ENCODE measurements at places on chromosomes 2 and 18.

DNA sequence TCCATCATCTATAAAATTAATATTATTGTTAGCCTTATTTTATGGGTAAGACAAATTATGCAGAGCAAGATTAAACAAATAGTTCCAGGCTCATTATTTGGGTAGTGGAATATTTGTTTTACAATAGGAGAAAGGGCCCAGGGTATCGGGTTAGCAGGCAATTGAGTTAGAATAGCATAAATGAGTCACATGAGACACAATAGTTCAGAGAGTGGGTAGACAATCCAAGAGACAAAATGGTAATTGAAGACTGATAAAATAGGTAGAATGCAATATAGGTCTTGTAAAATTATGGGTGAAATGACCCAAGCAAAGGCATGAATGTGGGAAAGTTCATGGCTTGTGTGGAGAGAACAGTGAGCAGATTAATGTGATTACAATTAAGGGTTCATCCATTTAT lies 790.9 kb upstream of the GCFC2 start:
- DNase-seq, result no peak

DNA sequence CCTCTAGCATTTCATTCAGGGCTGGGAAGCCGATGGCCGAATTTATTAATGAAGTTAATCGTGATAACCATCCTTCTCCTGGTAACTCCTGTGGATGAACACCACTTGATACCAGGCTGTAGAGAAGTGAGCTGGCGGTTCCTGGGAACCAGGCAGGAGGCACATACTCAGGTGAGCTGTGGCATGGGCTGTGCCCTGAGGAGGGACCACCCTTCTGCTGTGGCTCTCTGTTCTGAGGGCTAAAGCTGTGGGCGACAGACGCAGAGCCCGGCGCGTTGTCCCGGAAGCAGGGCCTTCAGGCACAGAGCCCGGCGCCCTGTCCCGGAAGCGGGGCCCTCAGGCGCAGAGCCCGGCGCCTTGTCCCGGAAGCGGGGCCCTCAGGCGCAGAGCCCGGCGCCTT lies 462.3 kb upstream of the SALL3 start:
- DNase-seq, result no peak

GRCh38 chr18:40006634-40007033 lies 1948.4 kb upstream of the PIK3C3 start:
- no peak for DNase-seq

GRCh38 chr2:147660680-147661079 lies 184.1 kb upstream of the ACVR2A start:
- no peak for DNase-seq

DNA sequence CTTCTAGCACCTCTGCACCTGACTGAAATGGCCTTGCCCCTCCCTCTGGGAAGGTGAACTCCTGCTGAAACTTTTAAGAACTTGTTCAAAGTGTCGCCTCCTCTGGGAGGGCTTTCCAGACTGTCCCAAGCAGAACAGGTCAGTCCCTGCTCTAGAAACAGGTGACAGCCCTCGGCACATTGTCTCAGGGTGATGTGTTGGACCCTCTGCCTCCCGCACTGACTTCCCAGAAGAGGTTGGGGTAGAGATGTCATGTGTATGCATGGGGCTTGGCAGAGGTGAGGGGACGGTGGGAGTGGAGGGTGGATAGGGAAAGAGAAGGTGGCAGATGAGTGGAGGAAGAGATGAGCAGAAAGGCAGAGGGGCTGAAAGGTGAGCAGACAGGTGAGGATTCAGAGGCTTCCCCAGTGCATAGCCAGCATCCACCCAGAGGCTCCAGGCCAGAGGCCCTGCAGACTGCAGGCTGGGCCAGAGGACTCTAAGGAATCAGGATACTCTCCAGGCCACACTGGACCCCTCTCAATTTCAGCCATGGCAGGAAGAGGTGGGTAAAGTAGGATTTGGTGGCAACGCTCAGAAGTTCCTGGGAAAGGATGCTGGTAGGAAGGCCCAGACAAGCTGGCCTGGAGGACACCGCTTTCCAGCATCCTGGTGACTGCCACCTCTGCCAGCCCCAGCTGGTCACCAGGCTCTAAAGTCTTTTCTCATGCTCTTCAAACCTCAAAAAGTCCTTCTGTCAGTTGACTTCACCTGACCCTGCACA lies 24.8 kb upstream of the TNS1 start:
- DNase-seq, result no peak

DNA sequence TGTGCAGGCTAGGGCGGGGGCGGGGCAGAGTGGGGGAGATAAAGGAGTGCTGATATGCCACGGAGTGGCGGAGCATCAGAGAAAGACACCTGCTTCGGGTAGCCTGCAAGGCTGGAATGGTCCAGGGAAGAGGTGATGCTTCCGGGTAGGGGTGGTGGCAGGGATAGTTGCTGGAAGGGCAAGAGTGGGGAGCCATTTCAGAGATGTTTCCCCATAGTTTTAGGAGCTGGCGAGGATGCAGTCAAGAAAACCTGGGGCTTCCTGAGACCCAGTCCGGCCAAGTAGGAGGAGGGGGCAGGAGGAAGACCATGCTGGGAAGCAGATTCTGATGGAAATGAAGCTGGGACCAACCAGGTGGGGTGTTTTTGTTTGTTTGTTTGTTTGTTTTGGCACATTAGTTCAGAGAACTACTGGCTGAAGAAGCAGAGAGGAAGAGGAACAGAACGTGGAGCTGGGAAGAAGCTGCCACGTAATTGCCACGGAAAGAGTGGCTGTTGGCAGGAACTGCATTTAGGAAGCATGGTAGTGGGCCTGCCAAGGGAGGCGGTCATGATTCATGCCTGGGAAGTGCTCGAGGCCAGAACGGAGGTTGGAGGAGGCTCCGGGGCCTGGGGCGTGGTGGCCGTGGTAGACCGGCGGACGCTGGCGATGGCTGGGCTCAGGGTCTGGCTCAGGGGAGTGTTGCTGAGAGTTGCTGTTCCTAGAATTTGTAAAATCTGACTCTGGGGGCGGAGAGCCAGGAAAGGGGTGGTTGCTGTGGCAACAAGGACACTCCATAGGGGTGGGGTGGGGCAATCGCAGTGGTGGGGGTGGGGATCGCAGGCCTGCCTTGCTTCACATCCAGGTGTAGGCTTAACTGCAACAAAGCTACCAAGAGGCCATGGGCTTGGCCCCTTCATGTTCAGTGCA lies 8.6 kb upstream of the INPP5D start:
- no peak for DNase-seq

DNA sequence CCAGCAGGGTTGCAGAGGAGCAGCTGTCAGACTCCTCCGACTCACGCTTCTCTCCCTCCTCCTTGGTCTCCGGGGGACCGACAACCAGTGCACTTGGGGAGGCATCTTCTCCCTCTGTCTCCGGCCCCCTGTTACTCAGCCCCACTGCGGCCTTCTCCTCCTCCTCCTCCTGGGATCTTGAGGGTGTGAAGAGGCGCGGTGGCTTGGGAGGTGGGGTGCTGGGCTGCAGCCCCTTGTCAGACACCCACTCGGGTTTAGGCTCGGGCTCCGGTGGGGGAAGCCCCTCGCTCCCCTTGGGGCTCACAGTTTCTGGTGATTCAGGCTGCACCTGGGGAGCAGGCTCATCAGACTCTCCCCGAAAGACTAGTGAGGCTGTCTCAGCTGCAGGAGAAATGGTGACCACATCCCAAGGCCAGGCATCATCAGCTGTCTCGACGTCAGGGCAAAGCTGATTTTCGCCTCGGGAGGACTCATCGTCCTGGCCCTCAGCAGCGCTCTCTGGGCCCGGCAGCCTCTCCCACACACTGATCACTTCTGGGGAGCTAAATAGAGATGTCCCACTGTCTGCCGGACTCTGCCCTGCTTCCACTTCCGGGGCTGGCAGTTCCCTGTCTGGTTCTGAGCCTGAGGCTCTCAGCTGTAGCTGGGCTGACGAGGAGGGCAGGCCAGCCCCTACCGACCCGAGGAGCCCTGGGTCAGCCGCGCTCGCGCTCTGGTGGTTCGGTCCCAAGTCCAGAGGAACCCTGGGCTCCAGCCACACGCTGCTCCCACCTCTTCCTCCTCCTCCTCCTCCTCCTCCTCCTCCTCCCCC lies 9.0 kb upstream of the SFXN5 start:
- no peak for DNase-seq

DNA sequence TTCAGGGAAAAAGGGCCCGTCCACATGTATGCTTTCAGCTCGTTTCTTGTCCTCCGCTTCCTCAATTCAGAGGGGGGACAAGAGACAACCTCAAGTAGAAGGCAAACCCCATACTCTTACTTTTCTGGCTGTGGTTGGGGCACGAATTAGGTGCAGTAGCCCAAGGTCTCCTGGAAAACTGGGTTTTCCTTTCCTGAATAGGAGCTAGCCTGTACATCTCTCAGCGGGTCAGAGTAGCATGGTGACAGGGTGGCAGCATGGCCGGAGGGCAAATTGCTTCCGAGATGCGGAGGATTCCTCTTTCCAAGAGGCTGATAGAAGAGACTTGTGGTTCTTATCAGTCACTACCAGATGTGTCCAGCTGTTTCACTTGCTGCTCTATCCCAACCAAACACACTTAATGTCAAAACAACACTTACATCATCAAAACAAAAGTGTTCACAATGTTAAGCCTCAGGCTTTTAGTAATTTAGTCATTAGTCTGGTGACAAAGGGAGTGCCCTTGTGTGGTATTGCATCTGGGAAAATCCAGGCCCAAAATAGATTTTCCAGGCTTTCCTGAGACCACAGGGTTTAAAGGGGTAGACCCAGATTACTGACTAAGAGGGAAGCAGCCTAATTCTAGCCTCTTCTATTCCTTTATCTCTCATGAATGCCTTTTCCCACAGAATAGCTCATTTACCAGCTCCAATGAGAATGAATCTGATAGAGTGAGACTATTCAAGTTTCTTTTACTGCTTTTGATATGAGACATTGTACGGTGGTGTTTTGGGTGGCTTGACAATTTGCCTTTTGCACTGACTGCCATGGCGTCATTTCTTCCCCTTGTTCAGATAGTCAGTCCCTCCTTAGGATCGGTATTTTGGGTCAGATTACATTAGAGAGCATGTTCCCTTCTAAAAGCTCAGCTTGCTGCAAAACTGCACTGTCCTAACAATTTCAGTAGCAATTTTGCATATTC lies 162.0 kb downstream of the LTBP1 start:
- DNase-seq, result no peak

DNA sequence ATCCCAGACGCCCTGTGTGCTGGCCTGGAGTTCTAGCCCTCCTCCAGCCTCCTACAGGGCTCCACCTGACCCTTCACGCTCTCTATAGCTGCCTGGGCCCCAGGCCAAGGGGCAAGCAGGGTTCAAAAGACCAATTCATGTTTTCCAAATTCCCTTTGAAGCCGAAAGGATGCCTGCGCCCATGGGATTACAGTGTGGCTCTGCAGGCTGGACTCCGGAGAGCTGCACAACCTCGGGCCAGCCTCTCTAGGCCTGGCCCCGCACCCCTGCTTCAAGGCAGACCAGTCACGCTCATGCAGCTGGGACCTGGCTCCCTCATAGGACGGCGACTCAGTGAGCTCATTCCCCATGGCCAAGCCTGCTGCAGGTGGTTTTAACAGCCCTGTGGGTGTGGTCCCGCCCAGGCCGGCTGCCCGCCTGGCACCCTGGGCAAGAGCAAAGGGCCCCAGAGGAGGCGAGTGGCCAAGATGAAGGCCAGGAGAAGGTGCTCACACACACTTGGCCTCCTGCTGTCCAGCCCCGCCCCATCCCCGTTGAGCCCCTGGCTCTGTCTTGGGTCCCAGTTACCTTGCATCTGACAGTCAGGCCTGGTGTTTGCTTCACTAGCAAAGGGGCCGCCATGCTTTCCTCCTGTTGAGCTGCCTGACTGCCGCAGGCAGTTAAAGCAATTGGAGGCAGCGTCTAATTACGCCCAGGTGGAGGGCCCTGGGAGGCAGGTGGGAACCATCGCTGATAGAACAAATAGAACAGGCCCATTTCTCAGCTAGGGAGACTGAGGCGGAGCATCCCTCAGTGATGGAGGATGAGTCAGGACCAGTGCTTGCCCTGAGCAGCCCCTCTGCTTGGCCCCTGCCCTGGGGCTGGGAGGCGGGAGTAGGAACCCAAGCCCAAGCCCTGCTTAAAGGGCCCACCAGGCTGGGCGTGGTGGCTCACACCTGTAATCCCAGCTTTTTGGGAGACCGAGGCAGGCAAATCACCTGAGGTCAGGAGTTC lies 56.9 kb downstream of the SMAD7 start:
- no peak for DNase-seq

- DNase-seq, result no peak
These were observed 45.8 kb downstream of the MBP start for GRCh38 chr18:77086656-77087392.

GRCh38 chr2:235377176-235377575 lies 116.7 kb upstream of the AGAP1 start:
- no peak for DNase-seq

GRCh38 chr2:127047716-127048617 lies 59.0 kb downstream of the BIN1 start:
- DNase-seq, result no peak

GRCh38 chr18:44954257-44954656 lies 273.6 kb downstream of the SETBP1 start:
- no peak for DNase-seq

DNA sequence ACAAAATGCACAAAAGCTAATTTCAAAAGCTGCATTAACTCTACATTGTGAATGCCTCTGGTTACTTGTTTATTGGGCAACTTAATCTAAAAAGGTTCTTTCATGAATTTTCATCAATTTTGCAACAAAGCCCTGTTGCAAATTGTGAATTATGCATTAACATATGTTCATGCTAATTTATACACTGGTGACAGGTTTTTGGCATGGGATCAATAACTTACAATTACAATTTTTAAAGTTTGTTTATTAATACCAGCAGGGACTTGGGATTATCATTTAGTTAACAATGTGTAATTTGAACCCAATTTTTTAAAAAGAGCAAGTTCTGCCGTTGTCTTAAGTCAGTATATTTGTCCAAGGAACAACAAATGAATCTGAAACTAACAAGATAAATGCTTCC lies 183.6 kb downstream of the DCC start:
- DNase-seq, result no peak

GRCh38 chr2:60707750-60708371 lies 48.2 kb upstream of the PAPOLG start:
- peak; percentile 20 for DNase-seq

DNA sequence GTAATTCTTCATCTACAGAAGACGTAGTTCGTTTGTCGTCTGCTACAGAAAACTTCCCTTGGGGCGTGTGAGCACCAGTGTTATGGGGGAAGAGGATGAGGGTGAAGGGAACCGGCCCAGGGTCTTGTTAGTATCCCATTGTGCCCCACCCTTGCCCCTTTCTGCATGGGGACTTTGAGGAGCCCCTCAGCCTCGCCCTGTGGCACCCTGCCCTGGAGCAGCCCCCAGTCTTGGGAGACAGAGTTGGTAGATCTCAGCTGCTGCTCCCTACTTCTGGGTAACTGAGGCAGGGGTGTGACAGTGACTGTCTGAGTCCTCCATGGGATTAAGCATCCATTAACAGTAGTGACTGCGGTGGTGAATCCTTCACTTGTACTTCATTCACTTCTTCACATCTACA lies 50.1 kb downstream of the RNF144A start:
- no peak for DNase-seq
